ENCODE measurements at places on chromosomes 13 and 19.

- no peak for DNase-seq
These were observed 39.3 kb upstream of the FLT1 start for GRCh38 chr13:28534210-28534609.

- no peak for DNase-seq
These were observed 8.7 kb upstream of the ZNF444 start for GRCh38 chr19:56132316-56132822.

DNA sequence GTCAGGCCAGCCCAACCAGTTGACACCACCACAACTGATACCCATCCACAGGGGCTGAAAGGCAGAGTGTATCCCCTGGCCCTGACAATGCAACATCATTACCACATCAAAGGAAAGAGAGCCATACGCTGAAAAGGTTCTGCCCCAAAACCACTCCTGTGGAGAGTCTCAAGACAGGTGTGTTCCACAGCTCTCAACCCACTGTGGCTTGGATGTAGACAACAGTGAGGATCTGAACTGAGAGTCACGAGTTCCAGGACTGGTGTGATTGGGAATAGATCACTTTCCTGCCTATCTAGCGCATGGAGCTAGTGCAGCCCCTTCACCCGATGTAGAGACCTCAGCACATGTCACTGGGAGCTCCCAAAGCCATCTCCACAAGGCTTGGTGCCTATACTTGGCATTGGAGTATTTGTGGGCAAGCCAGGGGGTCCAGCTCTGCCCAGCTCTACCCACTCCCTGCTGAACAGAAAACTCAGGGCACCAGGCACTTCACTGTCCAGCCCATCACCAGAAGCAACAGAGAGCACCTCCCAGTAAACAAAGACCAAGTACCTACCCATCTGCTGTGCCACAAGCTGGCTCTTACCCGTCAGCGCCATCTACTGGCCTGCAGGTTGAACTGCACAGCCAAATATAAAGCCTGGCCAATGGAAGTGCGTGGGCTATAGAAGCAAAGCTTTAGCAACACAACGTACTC is 579.5 kb downstream of the UQCRFS1 start:
- DNase-seq, result no peak

- no peak for DNase-seq
These were observed 4.6 kb upstream of the EPS8L1 start for GRCh38 chr19:55071129-55071502.

DNA sequence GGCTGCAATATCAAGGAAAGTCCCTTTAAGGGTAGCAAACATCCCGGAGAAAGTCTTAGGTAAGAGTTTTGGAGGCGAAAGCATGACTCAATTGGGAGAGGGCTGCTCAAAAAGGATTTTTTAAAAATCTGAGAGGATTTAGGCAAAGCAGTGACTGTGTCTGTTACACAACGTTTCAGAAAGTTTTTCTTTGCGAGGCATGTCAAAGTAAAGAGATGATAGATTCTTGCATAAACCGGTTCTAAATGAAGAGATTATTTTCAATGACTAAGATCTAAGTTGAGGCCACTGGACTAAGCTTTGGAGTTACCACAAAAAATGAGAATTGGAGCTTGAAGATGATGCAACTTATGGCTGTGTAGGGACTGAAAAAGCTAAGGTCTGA is 43.7 kb upstream of the ENOX1 start:
- no peak for DNase-seq

DNA sequence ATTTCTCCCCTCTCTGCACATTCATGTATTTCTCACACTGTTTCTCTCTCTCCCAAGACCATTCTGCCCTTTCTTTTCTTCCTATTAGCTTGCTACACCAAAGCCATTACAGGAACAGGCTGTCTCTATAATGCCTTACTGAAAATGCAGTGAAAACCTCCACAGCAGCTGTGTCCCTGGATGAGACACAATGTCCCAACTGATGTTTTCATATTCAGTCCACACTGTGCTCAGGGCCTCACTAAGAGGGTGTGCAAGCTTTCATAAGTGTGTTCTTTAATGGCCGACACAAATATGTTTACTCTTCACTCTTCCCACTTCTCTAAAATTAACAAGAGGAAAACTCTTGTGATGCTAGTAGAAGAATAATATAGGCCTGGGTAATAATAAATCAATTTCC is 163.4 kb downstream of the KCTD12 start:
- no peak for DNase-seq

DNA sequence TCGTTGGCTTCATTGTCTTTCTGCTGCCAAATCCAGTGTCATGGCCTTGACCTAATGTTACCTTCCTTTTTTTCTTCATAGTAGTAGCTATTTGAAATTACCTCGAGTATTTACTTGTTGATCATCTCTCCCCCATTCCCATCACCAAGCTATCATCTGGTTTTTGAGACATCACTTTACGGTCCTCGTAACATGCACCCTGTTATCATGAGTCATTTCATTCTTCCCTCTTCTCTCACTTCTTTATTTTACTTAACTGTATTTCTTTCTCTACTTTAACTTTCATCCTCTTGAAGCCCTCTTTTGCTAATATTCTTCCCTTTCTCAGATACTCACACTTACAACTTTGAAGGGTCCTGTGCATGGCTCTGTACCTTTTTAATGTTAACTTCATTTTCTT is 31.8 kb downstream of the TPP2 start:
- DNase-seq, result no peak

Measured in stimulated activated CD8-positive, alpha-beta memory T cell treated with anti-CD3 and anti-CD28 coated beads, Interleukin-7, amount 100 ng/mL, for 4 hours (primary cell).